ENCODE measurements at places on chromosomes 12 and 14.

DNA sequence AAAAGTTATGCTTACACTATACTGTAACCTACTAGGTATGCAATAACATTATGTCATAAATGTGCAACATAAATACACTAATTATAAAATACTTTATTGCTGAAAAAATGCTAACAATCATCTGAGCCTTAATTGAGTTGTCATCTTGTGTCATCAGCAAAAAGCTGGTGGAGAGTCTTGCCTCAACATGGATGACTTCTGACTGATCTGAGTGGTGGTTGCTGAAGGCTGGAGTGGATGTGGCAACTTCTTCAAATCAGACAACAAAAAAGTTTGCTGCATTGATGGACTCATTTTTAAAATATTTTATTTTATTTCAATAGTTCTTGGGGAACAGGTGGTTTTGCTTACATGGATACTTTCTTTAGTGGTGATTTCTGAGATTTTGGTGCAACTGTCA, 93.9 kb upstream of the AMN1 start:
- no peak for DNase-seq

DNA sequence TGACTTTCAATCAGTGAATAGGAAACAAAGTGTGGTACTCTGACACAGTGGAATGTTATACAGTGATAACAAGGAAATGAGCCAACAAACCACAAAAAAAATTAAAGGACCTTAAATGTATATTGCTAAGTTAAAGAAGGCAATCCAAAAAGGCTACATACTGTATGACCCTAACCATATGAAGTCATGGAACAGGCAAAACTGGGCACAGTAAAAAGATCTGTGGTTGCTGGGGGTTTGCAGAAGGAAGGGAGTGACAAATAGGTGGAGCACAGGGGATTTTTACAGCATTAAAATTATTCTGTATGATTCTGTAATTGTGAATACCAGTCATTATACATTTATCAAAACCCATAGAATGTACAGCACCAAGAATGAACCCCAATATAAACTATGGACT, 112.6 kb downstream of the KCNC2 start:
- no peak for DNase-seq

DNA sequence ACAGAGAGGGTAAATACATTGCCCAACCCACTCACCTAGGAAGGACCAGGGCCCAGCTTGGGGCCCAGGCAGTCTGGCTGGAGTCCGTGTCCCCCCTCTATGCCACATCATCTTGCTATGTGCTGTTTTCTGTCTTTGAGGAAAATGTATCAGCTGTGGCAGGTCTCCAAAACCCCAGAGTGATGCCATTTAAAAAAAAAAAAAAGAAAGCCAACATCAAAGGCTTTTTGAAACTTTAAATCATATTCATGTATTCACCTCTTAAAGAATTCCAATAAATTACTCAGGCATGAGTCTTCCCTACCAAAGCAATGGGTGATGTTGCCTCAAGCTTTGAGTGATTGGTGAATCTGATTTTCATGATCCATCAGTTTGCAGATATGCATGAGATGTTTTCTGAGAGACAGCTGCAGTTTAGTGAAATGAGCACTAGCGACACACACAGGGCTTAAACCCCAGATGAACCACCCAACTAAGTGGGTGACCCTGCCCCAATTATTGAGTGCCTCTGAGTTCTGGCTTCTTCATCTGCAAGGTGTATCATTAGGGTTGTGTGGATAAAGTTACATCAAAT, 6.1 kb downstream of the KRT81 start:
- DNase-seq, result no peak

GRCh38 chr12:108120863-108121165, 8.3 kb upstream of the WSCD2 start:
- no peak for DNase-seq

DNA sequence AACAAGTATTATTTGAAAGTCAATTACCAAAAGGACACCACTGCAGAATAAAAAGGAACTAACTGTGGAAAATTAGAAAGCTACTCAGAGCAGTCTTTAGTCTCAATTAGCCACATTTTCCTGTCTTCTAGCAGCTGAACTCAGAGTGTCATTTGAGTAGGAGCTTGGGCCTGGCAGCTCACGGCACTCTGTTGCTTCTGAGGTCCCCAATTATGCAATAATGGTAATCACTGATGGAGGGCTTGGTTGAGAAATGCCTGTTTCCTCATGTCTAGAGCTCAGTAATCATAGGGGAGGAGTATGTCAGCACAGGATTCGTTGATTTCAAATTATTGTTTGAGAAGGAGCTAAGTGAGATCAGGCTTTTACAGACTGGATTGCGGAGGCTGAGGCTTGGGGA, 108.6 kb downstream of the VRK1 start:
- no peak for DNase-seq

DNA sequence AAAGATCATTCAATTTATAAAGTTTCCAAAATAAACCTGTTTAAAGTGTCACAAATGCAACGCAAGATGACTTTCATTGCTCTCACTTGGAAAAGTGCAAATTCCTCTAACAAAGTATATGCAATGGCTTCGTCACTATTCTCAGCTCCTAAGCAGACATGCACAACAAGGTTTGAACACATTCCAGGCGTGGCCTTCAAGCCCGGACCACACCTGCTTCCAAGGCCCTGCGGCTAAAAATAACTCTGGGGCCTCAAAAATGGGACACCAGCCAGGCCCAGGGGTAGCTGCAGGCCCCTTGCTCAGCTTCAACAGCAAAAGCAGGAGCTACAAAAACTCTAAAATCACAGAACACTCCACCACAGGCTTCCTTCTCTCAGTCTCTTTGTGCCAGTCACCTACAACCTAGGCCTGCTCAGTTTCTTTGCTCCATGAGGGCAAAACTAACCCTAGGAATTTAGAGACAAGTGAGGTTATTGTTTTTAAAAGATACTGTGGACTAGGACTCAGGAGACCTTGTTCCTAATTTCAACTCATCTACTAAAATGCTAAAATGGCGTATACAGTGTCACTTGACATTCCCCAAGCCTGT, 29.3 kb downstream of the DUSP16 start:
- DNase-seq, result no peak

DNA sequence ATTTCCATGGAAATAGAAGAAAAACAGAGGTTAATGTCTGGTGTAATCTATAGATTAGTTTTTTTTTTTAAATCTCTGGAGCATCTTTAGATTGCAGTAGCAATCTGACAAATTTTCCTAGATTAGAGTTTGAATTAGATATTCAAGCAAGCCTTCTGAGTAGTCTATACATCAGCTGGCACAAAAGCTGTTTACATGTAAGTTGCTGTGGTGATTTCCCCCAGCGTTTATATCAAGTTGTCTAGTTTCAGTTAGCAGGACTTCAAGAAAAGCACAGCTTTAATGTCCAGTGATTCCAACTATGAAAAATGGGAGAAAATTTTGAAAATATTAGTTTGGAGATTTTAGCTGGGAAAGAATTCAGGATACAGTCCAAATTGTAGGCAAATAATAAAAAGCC, 605.0 kb upstream of the USP15 start:
- no peak for DNase-seq

GRCh38 chr12:92292016-92292415, 146.4 kb upstream of the BTG1 start:
- DNase-seq, result no peak

DNA sequence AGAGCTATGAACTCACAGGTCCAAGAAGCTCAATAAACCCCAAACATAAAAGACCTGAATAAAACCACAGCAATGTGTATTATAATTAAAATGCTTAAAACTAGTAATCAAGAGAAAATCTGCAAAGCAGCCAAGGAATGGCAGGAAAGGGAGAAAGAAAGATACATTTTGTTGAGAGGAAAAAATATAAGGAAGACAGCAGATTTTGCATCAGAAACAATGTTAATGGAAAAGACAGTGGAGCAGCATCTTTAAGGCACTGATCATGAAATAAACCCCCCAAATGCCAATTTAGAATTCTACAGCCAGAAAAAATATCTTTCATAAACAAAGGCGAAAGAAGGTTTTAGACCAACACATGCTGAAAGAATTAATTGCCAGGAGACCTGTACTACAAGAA, 39.3 kb downstream of the RAN start:
- no peak for DNase-seq

GRCh38 chr12:107360482-107360881, 267.1 kb upstream of the CRY1 start:
- no peak for DNase-seq

- DNase-seq, result no peak
Measured at GRCh38 chr12:91053951-91054715, 3.7 kb downstream of the KERA start.

GRCh38 chr14:75972801-75973421, 8.9 kb downstream of the TGFB3 start:
- DNase-seq, result no peak

GRCh38 chr12:131280426-131280825, 326.7 kb downstream of the ADGRD1 start:
- DNase-seq, result no peak

DNA sequence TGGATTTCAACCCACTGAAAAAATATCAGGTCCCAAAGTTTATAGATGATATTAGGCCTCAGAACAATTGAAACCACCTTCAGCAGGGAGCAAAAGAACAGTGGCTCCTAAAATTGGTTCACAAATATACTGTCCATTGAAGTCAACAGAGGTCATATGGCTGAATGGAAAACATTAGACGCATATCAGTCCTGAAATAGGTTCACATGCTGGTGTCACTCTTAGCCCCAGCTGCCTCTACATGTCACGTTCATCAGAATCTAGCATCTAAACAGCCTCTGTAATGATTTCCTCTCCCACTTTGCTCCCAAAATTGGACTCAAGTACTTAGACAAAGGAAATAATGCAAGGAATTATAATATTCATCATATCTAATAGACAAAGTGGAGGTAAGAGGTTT, 8.7 kb downstream of the FLRT2 start:
- DNase-seq, result no peak

- no peak for DNase-seq
Measured at GRCh38 chr14:75339059-75339458, 60.4 kb downstream of the FOS start.

- no peak for DNase-seq
Measured at GRCh38 chr12:56978397-56979138, 21.2 kb upstream of the RDH16 start.

- DNase-seq, result no peak
Measured at GRCh38 chr12:67939611-67940010, 49.6 kb upstream of the IFNG-AS1 start.

- no peak for DNase-seq
Measured at GRCh38 chr12:79547735-79548609, 142.8 kb downstream of the PAWR start.

- DNase-seq, result no peak
Measured at GRCh38 chr14:92813201-92813600, 19.1 kb downstream of the GOLGA5 start.

DNA sequence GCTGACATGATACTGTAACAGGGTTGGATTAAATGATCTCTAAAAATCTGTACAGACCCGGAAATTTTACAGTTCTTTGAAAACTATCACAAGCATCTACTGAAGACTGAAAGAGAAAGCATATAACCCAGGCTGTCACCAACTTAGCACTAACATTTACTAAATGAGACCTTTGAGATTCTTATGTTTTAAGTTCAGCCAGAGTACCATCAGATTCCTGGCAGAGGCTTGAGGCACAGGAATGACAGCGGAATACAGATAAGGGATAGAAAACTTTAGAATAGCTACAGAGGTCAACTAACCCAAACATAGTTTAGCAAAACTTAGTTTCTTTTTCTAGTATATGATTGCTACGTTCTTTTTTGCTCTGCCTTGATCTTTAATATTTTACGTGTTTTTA, 91.6 kb upstream of the FERMT2 start:
- DNase-seq, result no peak
